ENCODE measurements at places on chromosomes 7 and 10. TPM values are rescaled to one million over a fixed set of nuclear protein-coding genes. Genes with fewer than 3 reads are reported as not detected.
A peak's percentile ranks its signal among the peaks of the same experiment; 100 is the strongest.

The EVX1 gene
- 0.32 TPM for total RNA-seq

- DNase-seq, result no peak
Measured at GRCh38 chr10:132787495-132788179, 1.7 kb upstream of the NKX6-2 start.

- no peak for DNase-seq
Measured at GRCh38 chr10:30448092-30448491, 14.1 kb downstream of the MAP3K8 start.

DNA sequence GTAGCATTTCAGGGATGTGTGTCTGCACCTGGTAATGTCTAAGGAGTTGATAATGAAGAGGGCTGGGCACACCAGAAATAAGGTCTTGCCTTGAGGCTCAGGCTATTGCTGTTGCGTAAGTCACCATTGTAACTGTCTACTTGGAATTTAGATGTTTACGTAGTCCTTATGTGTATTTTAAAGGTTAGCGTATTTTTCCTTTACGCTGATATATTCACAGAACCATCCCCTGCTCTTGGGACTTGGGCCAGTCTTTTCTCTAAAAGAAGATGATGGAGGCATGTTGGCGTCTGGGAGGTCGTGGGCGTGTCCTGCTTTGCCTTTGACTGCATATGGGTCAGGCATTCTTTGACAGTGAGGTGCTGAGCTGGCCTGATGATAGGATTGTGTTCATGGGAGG, 14.7 kb downstream of the WDR37 start:
- DNase-seq, result no peak

DNA sequence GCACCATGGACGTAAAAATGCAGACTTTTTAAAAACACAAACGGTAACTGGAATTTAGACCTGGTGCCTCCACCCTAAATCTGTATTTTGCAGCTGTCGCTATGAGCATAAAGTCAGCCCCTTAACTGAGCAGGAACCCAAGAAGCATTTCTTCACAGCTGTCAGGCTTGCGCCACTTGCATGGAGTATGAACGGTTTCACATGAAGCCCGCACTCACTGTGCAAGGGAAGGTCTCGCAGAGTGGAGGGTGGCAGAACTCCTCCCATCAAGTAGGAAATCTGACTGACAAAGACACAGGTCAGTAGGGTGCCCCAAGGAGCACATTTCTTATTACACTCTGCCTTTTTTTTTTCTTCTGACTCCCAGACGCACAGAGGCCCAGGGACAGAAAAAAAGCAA, 58.5 kb downstream of the ELMO1 start:
- no peak for DNase-seq

DNA sequence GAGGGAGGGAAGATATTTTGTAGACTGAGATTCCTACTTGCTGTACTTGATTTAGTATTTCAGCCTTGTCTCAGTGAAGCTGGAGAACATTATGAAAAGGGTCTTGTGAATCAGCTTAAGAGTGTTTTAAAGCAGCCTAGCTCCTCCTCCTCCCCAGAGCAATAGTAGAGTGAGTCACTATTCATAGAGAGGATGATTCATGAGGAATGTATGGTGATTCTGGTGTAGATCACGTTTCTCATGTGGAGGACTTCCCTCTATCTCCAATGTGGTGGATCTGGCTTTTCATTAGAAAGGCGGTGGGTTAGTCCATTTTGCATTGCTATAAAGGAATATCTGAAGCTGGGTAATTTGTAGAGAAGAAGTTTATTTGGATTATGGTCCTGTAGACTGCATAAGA, 340.1 kb upstream of the CHRM2 start:
- no peak for DNase-seq

The CHN2 gene
- 19.8 TPM for total RNA-seq

DNA sequence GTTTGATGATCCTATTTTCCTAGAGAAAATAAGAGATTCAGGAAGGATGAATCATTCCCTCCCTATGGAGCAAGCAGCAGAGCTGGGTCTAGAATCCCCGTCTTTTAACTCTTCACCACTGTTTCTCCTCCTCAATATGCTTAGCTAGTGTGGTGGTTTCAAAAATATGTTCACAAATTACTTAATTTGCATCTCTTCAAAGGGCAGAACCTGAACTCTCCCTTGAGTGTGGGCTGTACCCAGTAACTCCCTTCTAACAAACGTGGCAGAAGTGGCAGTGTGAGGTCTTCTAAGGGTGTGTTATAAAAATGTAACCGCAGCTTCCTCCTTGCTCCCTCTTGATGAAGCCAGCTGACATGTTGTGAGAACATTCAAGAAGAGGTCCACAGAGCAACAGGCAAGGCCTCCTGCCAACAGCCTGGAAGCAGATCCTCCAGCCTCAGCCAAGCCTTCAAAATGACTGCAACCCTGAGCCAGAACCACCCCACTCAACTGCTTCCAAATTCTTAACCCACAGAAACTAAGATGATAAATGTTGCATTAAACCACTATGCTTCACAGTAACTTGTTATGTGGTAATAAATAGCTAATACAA, 36.6 kb downstream of the SRPK2 start:
- DNase-seq, result peak; percentile 65

The ASAH2 gene
- 5.0 TPM for total RNA-seq

The ARHGEF35 gene
- total RNA-seq, result 57.0 TPM

The CUBN gene
- 0.25 TPM for total RNA-seq

DNA sequence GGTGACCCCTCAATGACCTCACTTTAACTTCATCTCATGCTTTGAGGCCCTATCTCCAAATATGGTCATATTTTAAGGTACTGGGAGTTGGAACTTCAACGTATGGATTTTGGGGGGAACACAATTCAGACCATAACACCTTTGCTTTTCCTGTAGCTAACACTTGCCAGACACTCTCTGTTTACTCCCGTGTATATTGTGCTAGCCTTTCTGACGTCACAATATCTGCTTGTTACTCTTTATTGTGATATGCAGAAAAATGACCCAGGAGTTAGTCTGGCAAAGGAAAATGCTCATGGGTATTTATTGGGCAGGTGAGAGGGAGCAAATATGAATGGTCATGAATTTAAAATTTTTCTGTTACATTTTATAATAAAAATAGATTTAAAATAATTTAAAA, 45.7 kb upstream of the KCND2 start:
- no peak for DNase-seq

GRCh38 chr10:89278034-89278535, 23.8 kb upstream of the IFIT2 start:
- DNase-seq, result peak; percentile 40

The PPP3CB gene
- 34.2 TPM for total RNA-seq

DNA sequence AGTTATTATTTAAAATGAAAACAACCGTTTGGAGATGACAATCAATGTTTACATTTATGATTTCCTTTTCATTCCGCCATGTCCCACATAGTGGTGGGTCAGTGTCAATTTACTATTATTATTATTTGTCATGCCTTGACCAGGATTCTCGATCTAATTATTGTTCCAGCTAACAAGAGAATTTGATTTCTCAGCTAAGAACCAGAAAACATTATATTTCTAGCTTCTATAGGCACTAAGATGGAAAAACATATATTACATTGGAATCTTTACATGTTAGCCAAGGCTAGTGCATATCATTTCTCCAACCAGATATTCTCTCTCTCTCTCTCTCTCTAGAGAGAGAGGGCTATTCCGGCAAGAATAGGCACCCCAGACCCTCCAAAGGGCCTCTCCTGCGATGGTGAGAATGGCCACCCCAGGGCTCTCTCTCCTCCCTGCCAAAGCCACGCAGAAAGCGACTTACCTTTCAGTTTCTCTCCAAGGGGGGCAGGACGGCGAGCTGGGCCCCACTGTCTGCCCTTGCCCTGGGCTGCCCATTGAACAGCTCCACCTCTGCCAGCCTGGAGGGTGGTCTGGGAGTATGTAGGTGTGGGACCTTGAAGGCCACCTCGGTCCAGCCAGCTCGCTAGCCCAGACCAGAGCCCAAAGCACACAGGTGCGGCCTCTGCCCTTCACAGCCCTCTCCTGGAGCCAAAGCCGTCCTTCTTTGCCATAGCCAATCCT, 2.4 kb downstream of the HOXA3 start:
- peak; percentile 49 for DNase-seq

The MAGI2 gene
- total RNA-seq, result 1.1 TPM

DNA sequence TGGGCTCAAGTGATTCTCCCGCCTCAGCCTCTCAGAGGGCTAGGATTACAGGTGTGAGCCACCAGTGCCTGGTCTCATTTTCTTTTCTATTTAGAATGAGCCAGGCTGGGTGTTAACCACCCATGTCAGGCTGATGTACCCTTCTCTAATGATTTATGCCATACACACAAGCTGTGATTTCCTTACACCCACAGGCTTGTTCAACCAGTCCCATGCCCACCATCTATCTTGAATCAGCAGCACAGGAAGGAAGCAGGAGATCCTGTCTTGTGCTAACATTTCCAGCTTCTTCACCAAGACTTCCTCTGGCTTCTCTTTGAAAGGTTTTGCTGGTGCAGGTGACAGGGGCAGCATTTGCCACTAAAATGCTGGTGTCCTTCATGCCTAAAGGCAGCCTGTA, 176.4 kb downstream of the GATA3 start:
- no peak for DNase-seq

- DNase-seq, result no peak
Measured at GRCh38 chr7:92813390-92814024, 22.9 kb downstream of the CDK6 start.

DNA sequence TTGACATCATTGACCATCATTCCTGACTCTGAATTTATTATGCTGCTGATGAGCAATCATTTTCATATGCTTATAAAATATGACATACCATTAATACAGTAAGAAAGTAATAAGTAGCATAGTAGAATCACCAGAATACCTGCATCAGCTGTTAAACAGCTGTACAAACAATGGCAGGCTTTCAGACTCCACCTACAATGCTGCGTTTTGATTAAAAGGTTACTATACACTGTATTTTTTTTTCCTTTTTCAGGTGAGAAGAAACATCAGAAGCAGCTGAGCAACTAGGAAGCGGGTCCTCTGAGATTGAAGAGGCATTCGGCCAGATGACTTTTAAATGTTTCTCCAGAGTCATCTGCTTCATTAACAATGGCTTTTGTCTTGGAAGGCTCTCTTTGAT, 7.1 kb downstream of the ASNS start:
- no peak for DNase-seq

GRCh38 chr10:73965890-73966768, 31.8 kb upstream of the VCL start:
- DNase-seq, result peak; percentile 81

The GPNMB gene
- total RNA-seq, result 43.3 TPM

The EFCAB10 gene
- not detected for total RNA-seq

GRCh38 chr7:20503278-20503950, 112.1 kb upstream of the ABCB5 start:
- DNase-seq, result no peak

GRCh38 chr10:125264091-125264490, 103.7 kb upstream of the CTBP2 start:
- no peak for DNase-seq

The DBF4 gene
- 31.4 TPM for total RNA-seq

The ANKRD30A gene
- total RNA-seq, result not detected

Data from colonic mucosa (tissue), 4 donors.